ENCODE measurements at places on chromosomes 5 and 9.
A peak's percentile ranks its signal among the peaks of the same experiment; 100 is the strongest.

GRCh38 chr5:172849606-172850453, 15.8 kb downstream of the ERGIC1 start:
- no peak for DNase-seq

DNA sequence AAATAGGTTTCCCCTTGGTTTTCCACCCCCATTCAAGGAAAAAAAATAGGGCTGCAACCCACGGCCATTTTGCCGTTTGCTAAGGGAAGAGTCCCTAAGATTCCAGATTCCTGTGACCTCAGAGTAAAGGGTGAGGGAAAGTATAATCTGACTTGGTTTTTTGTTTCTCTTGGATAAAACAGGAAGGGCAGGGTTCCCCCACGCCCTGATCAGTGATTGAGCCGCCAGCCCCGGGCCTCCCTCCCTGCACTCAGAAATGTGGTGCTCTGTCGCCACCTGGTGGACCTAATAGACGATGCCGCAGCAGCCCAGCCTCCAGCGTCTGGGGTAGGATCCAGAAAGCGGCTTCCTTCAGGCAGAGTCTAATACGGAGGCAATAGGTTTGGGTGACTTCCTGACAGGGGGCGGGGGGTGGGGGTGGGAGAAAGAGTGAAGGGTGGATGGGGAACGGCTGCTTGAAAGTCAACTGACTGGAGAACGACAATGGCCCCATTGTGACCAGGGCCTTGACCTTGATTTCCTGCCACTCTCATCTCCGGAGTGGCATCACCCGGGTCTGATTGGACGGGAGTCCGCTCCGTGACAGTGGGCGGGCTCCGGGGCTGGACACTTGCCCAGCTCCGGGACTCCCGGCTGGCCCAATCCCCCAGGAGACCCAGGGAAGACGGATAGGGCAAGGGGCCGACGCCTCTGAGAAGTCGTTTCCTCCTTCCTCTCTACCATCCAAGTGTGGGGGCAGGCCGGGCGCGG, 17.8 kb upstream of the CYSTM1 start:
- peak; percentile 83 for DNase-seq

DNA sequence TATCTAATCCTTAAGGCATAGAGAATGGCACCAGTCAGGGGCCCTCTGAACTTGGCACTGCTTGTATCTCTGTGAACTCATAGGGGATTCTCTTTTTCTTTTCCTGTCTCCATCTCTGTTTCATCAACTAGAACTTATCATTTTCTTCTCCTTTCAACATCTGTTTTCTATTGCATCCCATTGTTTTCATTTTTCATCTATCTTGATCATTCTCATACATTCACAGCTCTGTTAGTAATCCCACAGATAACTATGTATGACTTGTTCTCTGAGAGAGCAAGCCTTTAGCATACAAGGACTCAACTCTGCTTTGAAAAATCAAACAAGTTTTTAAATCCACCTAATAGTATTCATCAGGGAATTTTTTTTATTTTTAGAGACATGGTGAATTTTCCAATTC, 264.3 kb downstream of the ARRDC3 start:
- DNase-seq: no peak

GRCh38 chr9:4559261-4560182, 69.3 kb downstream of the SLC1A1 start:
- no peak for DNase-seq

DNA sequence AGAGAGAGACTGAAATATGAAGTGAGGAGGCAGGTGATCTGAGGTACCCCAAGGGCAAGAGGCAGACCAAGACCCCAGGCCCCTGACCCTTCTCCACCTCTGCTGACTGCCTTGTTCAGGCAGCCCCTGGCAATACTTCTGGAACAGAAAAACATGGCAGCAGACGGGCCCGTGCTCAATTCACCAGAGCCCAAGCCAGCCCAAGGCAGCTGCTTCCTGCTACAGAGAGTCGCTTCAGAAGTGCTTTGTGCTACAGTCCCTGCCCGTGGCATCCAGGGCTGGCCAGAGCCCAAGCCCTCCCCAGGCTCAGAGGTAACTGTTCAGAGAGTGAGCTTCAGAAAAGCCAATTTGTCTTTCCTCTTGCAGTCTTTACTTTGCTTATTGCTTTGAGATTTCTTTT, 151.4 kb upstream of the FSTL4 start:
- no peak for DNase-seq

- DNase-seq: peak; percentile 52
These were observed 134.8 kb downstream of the KCNIP1 start for GRCh38 chr5:170638454-170639220.

- DNase-seq: no peak
These were observed 37.3 kb upstream of the NOTCH1 start for GRCh38 chr9:136582977-136583735.

GRCh38 chr5:136081217-136081591, 51.4 kb upstream of the SMAD5 start:
- no peak for DNase-seq

DNA sequence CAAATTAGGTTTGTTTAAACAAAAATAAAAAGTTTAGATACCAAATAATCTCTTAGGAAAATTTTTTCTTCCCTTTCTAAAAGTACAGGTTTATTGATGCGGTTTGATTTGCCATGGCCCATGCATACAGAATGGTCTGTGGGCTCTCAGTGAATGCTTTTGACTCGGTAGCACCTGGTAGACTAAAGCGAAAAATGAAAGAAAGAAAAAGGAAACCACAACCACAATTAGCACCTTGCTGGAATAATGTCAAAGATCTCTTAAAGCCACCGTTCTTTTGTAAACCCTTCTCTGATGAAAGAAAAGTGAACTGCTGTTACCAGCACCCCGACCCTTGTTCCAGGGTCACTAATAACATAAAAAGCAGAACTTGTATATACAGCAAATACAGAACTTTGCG, 157.9 kb downstream of the NFIB start:
- no peak for DNase-seq

- DNase-seq: no peak
These were observed 96.1 kb downstream of the SEMA6A start for GRCh38 chr5:116478491-116478890.

GRCh38 chr5:76638479-76638878, 15.3 kb upstream of the F2RL2 start:
- DNase-seq: no peak

- DNase-seq: no peak
These were observed 6.1 kb downstream of the IL4 start for GRCh38 chr5:132679717-132680380.

DNA sequence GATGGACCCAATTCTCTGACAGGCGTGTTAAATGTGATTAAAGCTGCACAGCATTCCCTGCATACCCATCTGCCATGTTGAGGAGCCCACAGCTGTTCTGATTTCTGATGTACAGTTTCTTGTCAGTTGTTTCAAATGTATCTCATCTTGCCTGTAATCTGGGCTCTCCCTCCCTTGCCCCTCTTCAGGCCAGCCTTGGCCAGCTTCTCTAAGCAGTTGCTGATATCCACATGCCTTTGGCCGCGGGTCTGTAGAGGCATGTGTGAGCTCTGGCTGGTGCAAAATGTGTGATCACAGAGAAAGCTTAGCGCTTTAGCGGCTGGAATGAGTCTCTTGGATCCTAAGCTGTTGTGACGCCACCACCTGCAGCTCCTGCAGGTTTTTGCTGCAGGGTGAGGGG, 332.0 kb downstream of the MLLT3 start:
- no peak for DNase-seq

DNA sequence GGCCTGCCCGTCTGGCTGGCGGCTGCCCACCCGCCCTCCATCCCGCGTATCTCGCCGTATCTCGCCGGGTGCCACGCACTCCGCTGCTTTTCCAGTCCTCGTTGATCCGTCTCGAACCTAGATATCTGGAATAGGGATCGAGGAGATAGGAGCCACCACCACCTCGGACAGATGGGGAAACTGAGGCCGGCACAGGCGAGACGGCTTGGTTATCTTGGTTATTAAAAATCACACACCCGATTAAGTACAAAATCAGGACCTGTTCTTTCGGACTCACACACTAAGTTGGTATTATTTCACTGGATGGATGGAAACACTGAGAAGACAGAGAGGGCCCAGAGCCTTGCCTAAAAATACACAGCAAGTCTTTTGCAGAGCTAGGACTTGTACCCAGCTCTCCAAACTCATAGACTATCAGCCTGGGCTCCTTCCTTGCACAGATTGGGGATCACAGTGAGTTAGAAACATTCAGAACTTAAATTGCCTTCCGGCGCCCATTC, 678 bp downstream of the SLC26A2 start:
- DNase-seq: no peak

DNA sequence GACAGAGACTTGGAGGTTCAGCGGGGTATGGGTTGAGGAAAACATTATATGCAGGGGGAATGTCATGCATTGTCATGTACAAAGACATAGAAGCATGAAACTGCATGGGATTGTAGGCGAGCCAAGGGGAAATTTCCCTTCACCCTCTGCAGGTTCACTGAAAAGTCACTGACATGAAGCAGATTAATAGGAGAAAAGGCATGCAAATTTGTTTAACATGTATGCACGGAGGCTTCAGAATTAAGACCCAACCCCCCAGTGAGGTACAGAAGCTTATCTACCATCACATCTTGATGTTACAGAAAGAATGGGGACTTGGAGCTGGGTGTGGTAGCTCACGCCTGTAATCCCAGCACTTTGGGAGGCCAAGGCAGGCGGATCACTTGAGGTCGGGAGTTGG, 18.5 kb downstream of the NIM1K start:
- no peak for DNase-seq

DNA sequence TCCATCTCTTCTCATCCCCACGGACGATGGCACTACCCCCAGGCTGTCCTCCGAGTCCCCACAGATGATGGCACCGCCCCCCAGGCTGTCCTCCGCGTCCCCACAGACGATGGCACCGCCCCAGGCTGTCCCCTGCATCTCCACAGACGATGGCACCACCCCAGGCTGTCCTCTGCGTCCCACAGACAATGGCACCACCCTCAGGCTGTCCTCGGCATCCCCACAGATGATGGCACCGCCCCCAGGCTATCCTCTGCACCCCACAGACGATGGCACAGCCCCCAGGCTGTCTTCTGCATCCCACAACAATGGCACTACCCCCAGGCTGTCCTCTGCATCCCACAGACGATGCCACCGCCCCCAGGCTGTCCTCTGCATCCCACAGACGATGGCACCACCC, 57.4 kb upstream of the PTCH1 start:
- no peak for DNase-seq

GRCh38 chr5:63603996-63604395, 358.2 kb downstream of the HTR1A start:
- no peak for DNase-seq

- no peak for DNase-seq
These were observed 415.3 kb downstream of the CETN3 start for GRCh38 chr5:89994266-89994665.

DNA sequence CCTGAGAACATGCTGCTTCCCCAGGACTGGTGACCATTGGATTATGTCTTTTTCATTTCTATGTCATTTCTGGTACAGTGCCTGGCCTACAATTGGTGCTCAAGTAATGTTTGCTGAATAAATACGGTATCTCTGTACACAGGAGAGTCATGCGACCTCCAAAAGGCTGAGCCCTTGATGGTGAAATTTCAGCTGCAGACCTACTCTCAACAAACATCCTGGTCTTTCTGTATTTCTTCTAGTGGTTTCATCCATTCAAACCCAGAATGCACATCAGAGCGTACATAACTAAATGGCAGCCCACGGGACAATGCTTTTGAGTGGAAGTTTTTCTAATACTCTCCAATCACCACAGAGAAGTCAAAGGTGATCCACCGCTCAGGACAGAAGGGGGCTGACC, 62.6 kb upstream of the RPS23 start:
- no peak for DNase-seq

GRCh38 chr9:112149211-112149610, 25.9 kb downstream of the SUSD1 start:
- no peak for DNase-seq

DNA sequence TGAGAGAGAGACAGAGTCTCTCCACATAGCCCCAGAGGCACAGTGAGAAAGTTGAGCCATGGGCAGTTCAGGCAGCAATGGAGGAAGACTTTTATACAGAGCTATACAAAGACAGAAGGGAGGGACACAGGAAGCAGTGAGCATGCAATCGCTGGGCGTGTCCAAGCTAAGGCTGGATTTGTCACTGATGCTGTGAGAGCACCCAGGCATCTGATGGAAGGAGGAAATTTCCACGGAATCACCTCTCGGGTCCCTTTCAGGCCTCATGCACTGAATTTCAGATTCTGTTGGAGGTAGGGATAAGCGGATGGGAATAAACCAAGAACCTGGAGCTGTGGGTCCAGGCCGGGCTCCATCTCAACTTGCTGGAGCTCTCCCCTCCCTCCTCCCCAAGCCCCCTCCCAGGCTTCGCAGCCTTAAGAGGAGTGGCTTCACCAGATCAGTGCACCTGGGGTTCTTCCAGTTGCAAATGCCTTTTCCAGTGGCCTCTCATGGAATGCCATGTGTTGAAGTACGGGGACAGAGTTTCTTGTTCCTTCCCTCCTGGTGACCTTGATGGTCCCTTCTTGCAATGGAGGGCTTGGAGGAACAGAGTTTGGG, 114.8 kb upstream of the ALDH1B1 start:
- no peak for DNase-seq

DNA sequence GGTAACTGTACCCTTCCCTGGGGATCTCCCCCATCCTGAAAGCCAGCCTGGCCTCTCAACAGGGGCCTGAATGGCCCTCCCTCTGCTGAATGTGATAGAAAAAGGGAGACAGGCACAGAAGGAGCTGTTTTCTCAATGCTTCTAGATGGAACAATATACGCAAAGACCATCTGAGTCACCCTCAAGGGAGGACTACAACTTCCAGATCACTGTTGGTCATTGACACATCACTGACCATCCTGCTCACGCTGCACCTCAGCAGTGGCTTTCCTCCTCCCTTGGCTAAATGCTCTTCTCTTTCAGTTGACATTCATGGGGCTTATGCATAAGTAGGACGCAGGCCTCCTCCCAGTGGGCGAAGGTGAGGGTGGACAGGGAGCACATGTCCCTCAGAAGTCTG, 112.2 kb upstream of the SHB start:
- DNase-seq: no peak

GRCh38 chr5:67795781-67796477, 419.6 kb upstream of the PIK3R1 start:
- no peak for DNase-seq

DNA sequence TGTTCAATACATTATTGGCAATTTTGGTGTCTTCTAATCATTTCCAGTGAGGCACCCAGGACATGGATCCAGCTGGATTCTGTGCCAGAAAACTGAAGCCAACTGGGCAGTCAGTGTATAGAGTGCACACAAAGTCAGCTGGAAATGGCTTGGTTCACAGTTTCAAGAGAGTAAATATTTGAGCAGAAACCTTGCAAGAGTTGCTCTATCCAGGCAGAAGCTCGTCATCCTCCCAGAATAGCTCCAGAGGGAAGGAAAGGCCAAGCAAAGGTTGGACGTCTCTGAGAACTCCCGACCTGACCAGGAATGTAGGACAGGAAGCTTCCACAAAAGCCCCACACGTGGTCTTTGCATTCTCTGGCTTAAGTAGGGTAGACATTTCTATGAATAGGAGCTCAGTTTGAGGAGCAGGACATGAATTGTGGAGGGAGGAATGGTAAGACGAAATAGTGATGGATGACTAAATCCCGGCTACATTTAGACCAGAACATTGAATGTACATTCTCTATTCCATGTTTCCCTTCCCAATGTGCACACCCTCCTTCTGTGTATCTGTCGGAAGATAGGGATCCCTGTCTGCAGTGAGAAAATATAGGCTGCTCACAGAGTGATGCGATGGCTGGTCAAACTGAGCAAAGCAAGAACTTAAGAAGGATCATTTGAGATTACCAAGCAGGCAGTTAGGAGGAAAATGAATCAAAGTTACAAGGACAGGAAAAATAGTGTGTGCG, 72.7 kb upstream of the FCN2 start:
- no peak for DNase-seq

GRCh38 chr5:161258438-161258837, 288.1 kb downstream of the GABRB2 start:
- no peak for DNase-seq

Measured in activated CD4-positive, alpha-beta T cell treated with anti-CD3 and anti-CD28 coated beads, Interleukin-2, amount 50 U/mL, for 4 hours (primary cell).